ENCODE measurements at places on chromosomes 13 and 19. TPM values are rescaled to one million over a fixed set of nuclear protein-coding genes. Genes with fewer than 3 reads are reported as not detected.

TTC9B gene
- not detected for total RNA-seq

CYP4F11 gene
- total RNA-seq = not detected

RINL gene
- total RNA-seq = 70.7 TPM

GSK3A gene
- total RNA-seq = 57.2 TPM

ZNF541 gene
- total RNA-seq = 0.05 TPM

ZNF540 gene
- total RNA-seq = 0.70 TPM

DNA sequence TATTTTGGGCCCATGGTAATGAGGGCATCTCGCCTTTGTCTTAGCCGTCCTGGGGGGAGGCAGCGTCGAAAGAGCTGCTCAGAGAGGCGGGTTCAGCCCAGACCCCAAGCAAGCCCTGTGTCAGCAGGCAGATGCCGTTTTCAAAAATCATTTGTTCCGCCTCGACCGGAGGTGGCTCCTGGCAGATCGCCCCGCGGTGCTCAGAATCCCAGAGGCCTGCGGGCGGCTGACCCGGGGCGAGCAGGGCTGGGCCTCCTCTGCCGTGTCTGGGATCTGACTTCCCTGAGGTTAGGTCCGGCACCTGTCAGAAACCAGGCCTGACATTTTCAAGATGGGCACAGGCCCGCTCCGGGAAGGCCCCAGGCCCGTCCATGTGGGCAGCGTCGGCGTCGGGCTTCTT, 36.1 kb downstream of the CRTC1 start:
- H3K27ac ChIP-seq = no peak overlapping the region
- no peak for DNase-seq
- H3K4me3 ChIP-seq = no peak overlapping the region
- no peaks in the 10 kb centered on the region for H3K36me3 ChIP-seq

DNA sequence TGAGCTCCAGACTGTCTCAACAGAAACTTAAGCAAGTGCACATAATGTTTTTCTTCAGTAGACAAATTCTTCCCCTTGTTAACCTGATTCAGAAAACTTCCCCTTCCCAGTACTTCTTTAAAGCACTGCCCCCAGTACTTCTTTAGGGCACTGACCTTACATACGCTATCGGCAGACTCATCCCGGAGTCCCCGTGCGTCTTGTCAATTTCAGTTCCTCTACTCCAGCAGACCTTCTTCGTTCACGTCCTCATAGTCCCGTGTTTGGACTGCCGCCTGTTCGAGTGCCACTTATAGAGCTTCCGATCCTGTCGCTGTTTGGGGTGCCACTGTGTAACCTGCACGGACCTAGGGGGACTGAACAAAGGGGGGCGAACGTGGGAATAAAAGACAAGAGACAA, 29.0 kb downstream of the ZNF627 start:
- no peak for DNase-seq
- no peaks in the 10 kb centered on the region for H3K4me1 ChIP-seq
